ENCODE measurements at places on chromosomes 5 and 9.
A peak's percentile ranks its signal among the peaks of the same experiment; 100 is the strongest.

DNA sequence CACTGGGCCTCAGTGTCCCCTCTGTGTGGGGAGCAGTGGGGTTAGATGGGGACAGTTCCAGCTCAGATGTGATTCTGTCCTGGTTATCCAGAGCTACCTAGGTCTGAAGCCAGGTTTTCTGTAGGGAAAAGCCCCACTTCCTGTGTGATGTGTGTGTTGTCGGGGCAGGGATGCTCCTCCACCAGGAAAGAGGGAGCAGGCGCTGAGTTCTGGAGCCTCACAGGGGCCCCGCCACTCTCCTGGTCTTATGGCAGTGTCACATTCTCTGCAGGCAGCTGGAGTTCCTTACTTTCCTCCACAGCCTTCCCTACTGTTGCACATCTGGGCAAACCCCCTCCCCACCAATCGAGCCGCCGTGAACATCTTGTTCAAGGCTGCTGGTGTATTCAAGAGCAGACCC, 39.1 kb upstream of the GRHPR start:
- no peak for DNase-seq

GRCh38 chr9:128920381-128921058, at the start of gene PHYHD1:
PHYHD1 (plus strand) TSS chr9:128920982; CDS start chr9:128922324, 1,342 bp downstream.
- peak; percentile 78 for DNase-seq

DNA sequence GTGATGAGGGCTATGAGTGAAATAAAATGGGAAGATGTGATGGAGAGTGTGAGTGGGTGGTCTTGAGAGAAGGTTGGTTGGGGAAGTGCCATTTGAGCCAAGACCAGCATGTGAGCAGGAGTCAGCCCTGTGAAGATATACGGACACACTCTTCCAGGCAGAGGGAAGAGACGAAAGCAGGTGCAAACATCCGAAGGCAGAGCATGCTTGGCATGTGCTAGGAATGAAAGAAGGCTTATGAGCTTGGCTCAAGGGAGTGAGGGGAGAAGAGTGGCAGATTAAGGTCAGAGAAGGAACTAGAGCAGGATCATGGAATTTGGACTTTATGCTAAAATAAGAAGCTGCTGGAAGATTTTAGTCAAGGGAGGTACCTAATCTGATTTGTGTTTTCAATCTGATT, 23.6 kb upstream of the CCDC112 start:
- no peak for DNase-seq

- DNase-seq: no peak
Observed at GRCh38 chr5:159057996-159058395, 41.7 kb downstream of the EBF1 start.

DNA sequence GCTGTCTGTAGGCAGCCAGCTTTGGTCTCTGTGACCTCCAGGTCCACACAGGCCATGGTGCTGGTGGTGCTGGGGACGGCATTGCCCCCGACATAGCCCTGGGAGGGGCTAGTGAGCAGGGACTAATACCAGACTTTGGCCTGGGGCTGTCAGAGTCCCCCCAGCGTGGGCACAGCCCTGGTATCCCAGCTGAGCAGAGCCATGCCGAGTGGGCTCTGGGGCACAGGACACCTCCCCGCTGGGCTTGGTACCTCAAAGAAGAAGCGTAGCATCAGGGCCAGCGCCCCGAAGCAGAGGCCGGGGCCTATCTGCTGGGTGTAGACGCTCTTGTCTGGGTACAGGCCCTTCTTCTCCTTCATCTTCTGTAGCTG, 9.5 kb downstream of the MYMK start:
- no peak for DNase-seq

- DNase-seq: no peak
Observed at GRCh38 chr5:111636736-111637135, 120.3 kb downstream of the NREP start.

DNA sequence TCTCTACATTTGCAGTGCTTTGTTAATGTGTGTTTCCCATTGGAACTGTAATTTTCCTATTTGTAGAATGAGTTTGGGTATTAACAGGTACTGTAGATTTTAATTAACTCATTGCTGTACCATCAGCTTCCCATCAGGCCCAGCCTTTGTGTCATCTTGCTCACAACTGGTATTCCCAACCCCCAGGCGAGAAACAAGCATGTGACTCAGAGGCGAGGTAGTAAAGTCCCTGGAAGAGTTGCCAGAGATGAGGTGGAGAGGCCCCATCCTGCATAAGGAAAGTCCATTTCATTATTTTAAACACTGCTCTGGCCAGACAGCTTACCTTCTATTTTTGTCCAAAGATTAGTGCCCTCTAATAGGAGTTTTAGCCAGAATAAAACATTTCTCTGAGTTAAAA, 29.9 kb downstream of the ADCY2 start:
- no peak for DNase-seq

- DNase-seq: no peak
Observed at GRCh38 chr5:142660731-142661130, 25.2 kb downstream of the FGF1 start.

GRCh38 chr5:143454936-143455516, 51.5 kb upstream of the NR3C1 start:
- DNase-seq: no peak
